ENCODE measurements at places on chromosomes 5 and 9.

DNA sequence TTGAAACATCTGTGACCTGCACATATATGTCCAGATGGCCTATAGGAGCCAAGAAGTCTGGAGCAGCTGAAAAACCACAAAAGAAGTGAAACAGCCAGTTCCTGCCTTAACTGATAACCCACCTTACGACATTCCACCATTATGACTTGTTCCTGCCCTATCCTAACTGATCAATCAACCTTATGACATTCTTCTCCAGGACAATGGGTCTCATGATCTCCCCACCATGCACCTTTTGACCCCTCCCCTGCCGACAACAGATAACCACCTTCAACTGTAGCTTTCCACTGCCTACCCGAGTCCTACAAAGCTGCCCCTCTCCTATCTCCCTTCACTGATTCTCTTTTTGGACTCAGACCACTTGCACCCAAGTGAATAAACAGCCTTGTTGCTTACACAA, 233.8 kb downstream of the CCDC171 start:
- DNase-seq = no peak

GRCh38 chr5:64594601-64595000, 88.8 kb downstream of the RGS7BP start:
- no peak for DNase-seq

DNA sequence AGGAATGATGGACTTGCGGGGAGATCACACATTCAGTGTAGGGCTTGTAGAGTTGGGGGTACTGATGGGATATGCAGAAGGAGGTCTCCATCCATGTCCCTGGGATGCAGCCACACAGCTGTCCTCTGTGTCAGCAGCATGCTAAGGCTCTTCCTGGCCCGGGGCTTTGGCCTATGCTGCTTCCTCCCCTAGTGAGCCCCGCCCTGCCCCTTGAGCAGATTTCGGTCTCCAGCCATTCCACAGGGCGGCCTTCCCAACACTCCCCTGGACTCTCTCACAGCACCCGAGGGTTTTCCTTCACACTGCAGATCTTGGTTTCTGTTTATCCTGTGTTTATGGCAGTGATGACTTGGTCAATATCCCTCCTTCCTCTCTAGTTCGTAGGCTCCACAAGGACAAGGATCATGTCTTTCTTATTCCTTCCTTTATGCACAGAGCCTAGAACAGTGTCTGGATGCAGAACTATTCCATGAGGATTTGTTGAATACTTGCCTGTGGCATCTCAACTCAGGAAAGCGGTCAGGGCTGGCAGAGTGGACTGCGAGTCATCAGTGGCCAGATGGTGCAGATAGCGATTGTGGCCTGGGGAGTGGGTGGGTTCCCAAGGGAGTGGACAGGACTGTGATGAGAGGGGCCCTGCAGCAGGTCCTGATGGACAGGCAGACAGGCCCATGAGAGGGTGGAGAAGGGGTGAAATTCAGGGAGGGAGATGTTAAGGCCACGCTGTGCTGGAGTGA, 114.2 kb downstream of the RGS3 start:
- no peak for DNase-seq

DNA sequence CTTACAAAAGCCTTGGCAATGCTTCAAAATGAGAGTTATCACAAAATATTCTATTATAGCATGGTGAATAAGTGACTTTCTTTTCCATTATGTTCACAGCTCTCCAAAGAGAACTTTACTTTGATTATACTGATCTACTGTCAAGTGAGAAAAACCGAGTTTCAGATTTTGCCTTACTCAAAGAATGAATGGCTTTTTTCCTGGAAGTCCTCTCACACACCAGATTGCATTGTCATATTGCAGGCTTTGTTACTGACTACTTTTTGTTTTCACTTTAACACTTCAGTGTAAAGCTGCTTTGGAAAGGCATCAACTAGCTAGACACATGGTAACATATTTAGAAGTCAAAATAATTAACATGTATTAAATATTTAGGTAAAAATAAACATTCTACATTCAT, 765.2 kb upstream of the NUDT12 start:
- DNase-seq = no peak

- DNase-seq = no peak
Observed at GRCh38 chr5:31485376-31486207, 46.3 kb downstream of the DROSHA start.

- DNase-seq = peak; percentile 82
Observed at GRCh38 chr9:80066931-80067330, 495.2 kb downstream of the TLE4 start.

DNA sequence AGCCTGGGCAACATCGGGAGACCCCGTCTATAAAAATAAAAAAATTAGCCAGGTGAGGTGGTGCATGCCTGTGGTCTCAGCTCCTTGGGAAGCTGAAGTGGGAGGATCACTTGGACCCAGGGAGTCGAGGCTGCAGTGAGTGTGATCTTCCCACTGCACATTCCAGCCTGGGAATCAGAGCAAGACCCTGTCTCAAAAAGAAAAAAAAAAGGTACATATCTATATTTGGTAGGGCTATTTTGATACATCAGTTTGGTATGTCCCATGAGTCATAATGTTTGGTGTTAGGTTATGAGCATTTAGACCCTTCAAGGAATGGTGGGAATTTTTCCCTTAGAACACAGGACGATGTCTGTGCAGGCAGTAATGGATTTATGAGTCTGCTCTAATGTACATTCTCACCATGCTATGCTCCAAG, 55.3 kb upstream of the POU4F3 start:
- no peak for DNase-seq

DNA sequence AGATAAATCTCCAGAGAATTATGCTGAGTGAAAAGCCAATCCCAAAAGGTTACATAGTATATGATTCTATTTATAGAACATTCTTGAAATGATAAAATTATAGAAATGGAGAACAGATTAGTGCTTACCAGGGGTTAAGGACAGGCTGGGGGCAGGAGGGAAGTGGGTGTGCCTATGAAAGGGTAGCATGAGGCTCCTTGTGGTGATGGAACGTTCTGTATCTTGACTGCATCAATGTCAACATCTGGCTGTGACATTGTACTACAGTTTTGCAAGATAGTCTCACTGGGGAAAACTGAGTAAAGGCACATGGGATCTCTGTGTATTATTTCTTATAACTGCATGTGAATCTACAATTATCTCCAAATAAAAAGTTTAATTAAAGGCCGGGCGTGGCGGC, 22.3 kb downstream of the ORM2 start:
- DNase-seq = no peak

- DNase-seq = no peak
Observed at GRCh38 chr5:171421331-171422262, 2.1 kb downstream of the FGF18 start.

GRCh38 chr9:81225596-81225995, 463.8 kb downstream of the TLE1 start:
- DNase-seq = no peak

DNA sequence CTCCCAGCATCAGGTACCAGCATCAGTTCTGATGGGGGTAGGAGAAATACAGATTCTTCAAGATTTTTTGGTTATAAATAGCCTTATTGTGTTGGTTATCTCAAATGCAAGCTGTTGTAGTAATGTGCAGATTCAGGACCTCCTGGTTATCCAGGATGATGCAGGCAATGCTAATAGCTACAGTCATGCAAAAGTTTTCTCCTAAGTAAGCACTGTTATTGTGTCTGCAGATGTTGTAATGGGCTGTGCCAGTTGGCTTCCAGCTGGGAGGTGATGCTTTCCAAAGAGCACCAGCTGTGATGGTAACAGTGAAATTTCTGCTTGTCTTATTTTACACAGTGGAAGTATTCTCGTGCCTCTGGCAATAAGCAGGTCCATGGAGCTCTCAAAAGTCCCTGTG, 719.2 kb upstream of the CTNND2 start:
- DNase-seq = no peak

DNA sequence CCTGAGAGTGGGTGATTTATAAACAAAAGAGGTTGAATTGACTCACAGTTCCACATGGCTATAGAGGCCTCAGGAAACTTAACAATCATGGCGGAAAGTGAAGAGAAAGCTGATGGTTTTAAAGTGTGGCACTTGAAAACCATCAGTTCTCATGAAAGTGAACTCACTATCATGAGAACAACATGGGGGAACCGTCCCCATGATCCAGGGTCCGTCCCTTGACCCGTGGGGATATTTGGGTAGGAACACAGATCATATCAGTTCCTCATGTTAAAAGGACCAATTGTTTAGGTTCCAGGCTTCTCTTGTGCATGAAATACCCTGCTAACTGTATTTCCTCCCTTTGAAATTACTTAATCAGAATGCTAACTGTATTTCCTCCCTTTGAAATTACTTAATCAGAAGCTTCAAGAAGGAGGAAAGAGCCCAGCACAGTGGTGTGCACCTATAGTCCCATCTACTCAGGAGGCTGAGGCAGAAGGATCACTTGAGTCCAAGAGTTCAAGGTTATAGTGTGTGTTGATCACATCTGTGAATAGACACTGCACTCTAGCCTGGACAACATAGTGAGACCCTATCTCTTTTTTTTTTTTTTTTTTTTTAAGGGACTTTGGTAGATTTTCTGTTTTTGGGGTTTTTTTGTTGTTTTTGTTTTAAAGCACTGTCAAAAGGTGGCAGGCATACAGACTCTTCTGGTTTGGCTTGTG, 24.8 kb downstream of the TTC1 start:
- no peak for DNase-seq

GRCh38 chr5:34545164-34545563, 111.0 kb upstream of the RAI14 start:
- DNase-seq = no peak

DNA sequence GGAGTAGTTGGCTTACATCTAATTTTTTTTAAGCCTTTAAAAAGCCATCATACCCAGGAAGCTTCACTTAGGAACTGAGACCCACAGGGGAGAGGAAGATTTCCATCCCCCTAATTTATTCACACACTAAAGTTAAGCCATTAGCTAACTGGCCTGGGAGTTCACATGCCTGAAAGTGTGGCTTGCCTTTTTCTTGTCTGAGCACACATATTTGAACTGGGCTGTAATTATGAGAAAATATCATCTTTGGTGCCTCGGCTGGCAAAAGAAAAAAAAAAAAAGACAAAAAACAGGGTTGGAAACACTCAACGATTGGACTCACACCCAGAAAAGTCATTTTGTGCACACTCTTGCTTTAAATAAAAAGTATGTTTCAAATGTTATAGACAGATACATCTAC, 847.3 kb downstream of the MAT2B start:
- DNase-seq = no peak

GRCh38 chr5:3671337-3671736, 75.7 kb downstream of the IRX1 start:
- no peak for DNase-seq

DNA sequence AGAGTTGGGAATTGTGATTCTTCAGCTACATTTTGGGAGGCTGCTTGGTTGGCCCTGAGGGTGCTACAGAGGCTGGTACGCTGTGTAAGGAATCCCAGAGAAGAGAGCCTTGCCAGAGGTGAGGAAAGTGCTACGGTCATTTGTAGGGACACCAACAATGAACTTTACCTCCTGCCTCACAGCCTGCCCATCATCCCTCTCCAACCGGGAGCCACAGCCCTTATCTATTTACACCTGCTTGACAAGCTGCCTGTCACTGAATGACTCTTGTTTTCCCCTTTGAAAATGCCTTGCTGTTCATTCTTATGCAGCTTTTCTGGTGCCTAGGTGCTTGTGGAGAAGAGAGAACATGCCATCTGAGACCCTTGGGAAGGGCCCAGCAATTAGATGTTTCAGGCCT, 110.8 kb downstream of the PCSK1 start:
- no peak for DNase-seq

DNA sequence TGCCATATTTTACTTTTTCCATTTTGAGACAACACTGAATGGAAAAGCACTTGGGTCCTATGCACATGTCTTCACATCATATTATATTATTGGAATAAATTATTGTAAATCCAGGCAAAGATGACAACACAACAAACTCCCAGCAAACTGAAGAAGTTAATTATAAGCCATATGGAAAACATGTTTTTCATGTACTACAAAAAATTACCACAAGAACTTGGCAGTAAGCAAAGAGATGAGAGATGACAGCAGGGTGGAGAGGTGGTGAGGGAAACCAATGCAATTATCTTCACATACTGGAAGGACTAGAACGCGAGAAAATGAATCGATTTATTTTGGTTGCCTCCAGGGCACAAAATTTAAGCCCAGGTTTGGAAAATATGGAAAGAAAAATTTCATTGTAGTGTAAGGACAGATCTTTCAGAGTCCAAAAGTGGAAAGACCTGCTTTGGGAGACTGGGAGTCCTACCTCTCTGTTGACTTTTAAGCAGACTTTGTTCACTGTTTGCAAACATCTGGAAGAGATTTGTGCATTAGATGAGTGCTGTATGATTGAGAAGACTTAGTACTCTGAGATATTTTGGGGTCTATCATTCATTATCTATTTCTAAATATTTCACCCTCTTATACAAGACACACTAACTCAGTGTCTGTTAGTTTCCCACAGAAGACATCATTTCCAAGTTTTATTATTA, 138.0 kb downstream of the TMEM232 start:
- no peak for DNase-seq

- DNase-seq = no peak
Observed at GRCh38 chr9:8078641-8079140, 279.1 kb upstream of the DMAC1 start.

DNA sequence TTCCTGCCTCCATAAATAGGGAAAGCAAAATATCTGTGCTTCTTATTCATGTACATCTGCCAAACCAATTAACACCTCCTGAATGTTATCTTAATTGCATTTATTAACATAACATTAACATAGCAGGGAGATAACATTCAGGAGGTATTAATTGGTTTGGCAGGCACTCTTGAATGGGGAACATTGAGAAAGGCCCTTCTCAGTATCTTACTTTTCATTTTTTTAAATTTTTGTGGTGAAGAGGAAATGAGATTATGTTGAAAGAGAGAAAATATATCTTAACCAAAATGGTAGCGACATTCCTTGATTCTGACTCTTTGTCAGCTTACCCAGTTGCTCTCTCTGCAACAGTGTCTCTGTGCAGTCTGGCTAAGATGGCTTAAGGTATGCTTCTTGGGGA, 100.4 kb upstream of the TLE1 start:
- DNase-seq = no peak

DNA sequence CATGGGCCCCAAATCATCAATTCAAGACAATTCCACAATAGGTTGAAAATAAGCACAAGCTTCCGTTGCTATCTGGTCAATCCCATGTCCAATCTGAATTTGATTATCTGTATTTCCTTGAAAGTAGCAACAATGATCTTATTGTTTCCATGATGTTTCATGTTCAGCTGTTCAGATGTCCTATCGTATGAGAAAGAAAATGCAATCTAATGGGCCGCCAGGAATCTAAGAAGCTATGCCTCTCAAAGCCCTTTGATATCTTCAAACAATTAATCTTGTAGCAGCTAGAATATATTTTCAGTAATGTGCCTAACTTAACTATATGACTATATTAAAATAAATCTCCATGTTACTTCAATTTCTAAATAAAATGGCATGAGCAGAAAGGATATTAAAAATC, 32.1 kb upstream of the ALDOB start:
- no peak for DNase-seq

DNA sequence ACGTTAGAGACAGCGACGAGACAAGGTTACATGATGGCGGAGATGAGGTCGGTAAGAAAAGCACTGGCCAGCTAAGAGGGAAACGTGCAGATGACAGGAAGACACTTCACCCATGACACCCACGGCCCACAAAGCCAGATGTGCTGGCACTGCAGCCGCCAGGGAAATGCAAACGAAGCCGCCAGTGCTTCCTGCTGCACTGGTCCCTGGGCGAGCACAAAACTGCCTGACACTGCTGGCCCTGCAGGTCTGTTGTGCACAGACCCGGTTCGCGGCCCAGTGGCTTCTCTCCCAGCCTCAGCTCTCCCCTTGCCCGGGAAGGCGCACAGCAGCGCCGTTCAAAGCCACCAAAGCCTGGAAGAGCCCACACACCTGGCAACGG, 20.3 kb downstream of the QSOX2 start:
- DNase-seq = no peak
